ENCODE measurements at places on chromosomes 16 and 17. TPM values are rescaled to one million over a fixed set of nuclear protein-coding genes. Genes with fewer than 3 reads are reported as not detected.

IRF8 gene
- total RNA-seq = 248 TPM

CFAP97D1 gene
- not detected for total RNA-seq

RNF112 gene
- total RNA-seq = not detected

DNA sequence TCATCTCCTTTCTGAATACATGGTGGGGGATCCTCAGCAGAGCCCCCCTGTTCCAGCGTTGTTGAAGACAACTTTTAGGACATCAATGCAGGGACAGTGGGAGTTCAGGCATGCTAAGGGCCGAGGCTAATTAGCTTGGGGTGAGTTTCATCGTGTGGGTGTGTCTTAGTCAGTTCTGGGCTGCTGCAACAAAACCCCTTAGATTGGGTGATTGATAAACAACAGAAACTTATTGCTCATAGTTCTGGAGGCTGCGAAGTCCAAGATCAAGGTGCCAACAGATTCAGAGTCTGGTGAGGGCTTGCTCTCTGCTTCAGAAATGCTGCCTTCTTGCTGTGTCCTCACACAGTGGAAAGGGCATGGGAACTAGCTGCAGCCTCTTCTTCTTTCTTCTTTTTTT, 214.0 kb downstream of the NTN1 start:
- no peak for DNase-seq

DNA sequence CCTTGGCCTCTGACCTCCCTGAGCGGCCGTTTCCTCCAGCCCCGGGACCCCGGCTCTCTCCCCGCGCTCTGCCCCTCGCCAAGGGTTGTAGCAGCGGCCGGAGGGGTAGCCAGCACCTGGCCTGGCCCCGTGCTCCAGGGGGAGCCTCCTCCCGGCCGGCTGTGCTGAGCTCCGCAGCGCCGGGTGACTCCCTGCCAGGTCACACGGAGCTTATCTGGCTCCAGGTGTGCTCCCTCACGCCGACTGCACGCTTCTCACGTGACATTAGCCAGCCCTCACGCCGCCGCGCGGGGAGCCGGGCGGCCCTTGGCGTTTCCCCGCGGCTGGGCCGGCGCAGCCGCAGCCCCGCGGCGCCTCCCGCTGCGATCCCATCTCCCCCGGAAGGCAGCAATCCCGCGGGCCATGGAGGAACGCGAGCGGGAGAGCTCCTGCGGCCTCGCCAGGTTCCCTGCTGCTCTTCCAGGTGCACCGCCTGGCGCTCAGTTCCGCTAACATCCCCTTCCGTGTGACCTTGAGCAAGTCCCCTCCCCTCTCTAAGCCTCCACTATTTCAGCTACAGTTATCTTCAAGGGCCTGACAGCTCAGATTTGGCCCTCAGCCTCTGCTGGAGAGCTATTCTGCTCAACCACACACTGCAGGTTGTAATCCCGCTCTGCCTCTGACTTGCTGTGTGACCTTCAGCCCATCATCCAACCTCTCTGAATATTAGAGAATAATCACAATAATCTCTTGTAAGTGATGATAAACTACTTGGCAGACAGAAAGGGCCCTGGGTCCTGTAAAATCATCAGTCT, 3.4 kb downstream of the MYO18A start:
- DNase-seq = peak; percentile 55

MSLN gene
- total RNA-seq = not detected

FAM234A gene
- 49.6 TPM for total RNA-seq

- no peak for DNase-seq
Measured at GRCh38 chr17:74452841-74453661, 13.4 kb upstream of the CD300A start.

GFAP gene
- total RNA-seq = not detected

TP53TG3B gene
- total RNA-seq = not detected

GRCh38 chr17:44614862-44615261, 41.4 kb upstream of the MEIOC start:
- DNase-seq = no peak

ZNF750 gene
- total RNA-seq = not detected

GRCh38 chr16:1820096-1820945, 6.3 kb downstream of the HAGH start:
- no peak for DNase-seq

DNA sequence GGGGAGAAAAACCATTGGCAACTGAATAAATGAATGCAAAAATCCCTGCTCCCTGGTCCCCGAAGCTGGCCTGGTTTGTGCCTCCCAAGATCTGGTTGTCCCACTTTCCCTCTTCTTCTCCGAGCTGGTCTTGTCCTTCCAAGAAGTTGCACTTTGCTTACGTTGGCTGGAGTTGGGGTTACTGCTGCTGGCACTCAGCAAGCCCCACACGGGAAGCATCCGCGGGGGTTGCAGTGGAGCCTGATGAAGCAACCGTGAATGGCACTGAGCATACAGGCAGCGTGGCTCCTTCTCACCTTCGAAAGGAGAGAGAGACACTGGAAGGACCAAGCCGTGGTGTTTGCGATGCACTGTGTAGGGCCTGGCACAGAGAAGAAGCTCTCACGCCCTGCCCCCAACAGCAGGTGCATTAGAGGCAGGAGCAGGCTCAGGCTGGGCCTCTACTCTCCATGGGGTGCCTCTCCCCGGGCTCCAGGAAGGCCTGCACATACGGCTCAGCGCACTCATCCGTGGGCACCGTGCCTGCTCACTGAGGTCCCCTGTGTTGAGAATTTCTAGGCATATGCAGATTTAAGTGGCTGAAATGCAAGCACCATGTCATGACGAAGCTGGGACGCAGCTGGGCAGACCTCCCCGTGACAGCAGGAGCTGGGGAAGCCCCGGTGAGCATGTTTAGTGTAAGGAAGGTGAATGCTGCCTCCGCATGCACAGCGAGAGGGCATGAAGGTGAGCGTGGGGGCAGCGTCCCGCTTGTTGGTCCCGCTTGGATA, 12.1 kb downstream of the CA5A start:
- peak; percentile 61 for DNase-seq

DNA sequence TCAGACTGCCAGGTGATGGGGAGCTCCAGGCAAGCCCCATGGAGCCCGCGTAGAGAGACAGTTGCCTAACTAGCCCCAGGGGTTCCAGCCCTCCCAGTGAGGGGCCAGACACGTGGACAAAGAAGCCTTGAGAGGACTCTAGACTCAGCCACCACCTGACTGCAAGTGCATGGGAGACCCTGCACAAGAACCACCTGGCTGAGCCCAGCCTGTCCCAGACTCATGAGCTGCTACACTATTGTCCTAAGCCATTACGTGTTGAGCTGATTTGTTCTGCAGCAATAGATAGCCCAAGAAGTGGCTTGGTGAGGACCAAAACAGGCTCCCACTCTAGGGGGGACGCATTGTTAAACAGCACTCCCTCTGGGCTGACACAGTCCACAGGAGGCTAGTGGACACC, 37.6 kb upstream of the KLHDC4 start:
- DNase-seq = no peak

DNA sequence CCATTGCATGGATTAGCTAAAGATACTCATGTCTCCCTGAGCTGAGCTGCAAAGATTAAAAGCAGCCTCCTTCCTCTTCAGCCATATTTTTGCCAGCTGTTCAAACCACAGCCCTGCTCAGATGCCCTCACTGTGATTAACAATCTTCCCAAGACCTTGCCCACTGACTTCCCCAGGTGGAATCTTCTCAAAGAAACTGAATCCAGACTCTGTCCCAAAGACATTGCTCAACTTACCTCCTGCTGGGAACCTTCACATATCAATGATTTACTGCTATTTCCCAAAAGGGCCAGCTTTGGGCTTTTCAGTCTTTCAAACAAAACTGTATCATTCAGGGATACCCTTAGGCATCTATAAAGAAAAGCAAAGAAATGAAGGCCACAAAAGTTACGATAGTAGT, 9.2 kb downstream of the C17orf67 start:
- DNase-seq = no peak

DNA sequence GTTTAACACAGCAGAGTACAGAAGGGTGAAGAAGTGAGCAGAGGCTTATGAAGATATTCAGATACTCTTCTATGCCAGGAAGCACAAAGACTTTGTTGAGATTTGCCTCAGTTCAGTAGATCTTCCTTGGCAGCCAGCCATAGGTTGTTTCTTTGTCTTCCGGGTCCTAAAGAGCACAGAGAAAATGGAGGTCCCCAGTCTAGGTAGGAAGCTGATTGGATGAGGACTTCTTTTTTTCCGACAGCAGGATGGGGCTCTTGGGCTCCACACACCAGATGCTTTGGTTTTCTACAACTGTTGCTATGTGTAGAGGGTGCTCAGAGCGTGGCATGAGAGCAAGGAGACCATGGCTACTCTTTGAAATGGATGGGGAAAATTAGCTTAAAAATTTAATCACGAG, 8.3 kb upstream of the CDC6 start:
- no peak for DNase-seq

GRCh38 chr17:62687997-62688396, 60.5 kb downstream of the MRC2 start:
- no peak for DNase-seq

INPP5K gene
- total RNA-seq = 46.0 TPM

DNA sequence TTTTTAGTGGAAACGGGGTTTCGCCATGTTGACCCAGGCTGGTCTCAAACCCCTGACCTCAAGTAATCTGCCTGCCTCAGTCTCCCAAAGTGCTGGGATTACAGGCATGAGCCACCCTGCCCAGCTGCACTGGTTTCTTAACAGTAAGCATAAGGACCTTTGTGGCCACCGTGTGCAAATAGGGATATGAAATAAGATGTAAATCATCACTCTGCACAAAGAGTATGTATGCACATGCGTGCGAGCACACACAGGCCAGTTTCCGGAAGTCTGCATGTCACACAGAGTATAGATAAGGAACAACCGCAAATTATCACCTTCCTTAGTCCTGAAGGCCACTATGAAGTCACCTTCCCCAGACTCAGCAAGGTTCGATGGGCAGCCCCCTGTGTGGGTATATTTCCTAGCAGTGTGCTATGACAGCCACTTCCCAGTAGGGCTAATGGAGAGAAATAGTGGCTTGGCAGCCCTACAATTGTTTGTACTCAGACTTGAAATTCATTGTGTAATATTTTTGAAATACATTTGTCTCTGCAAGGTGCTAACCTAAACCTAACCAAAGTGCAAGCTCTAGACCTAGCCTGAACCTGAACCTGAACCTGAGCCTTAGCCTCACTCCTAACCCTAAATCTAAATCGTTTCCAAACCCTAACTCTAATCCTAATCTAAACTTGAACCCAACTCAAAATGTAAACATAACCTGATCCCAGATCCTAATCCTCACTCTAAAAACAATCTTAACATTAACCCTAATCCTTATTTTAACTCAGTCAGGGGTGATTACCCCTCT, 48.4 kb upstream of the SKAP1 start:
- DNase-seq = no peak

SULT1A1 gene
- 2.1 TPM for total RNA-seq

DNA sequence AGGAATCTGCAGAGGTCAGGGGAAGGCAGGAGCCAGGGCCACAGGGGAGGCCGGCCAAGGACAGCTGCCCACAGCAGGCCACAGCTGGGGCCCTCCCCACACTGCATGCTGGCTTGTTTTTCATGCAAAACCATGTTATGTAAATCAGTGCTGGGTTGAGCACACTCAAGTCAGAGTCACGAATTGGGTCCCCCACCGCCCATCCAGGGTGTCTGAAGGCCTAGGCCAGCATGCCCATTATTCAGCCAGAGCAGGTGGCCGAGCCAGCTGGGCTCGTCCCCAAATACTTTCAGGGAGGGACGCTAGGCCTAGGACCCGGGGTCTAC, 51.2 kb upstream of the TOB1 start:
- DNase-seq = no peak

DNA sequence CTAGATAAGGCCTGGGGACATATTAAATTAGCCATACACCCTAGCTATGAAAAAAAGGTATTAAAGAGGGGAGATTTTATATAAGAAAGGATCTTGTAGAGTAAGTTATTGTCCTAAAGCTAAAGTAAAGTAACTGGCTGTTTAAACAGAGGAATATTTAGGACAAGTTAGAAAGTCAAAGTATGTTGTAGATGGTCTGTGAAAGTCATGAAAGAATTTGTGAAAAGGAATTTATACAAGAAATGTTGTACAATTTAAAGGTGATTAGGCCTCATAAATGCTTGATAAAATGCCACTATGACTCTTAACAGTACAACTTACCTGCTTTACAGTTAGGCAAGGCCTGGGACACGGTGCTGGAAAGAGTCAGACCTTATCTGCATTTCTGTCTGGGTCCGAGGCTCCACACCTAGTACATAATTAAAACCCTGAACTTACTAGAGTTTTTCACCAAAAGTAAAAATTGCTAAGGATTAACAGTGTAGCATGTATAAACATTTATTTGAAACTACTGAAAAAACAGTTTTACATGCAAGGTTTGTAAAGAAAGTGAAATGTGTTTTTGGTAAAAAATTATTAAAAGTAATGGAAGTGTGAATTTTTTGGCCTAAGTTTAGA, 445.3 kb upstream of the TOM1L1 start:
- DNase-seq = no peak

ABCA10 gene
- 1.1 TPM for total RNA-seq

DNA sequence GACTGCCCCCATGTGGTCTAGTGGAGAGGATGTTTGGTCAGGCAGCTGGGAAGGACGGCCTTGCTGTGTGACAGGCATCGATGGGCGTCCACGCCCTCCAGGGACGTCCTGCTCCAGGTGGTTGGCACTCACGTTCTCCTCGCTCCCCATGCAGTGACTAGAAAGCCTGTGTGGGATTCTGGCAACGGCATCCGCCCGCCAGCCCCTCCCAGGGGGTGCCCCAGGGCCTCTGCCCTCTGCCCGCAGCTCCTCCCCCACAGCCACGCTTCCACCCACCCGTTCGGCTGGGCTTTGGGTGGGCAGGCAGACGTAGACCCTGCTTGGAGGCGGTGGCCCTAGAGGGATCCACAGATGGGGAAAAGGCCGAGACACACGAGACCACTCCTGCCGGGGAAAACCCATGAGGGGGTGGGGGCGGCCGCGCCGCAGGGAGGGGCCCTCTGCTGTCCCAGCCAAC, 4.7 kb upstream of the IL17C start:
- peak; percentile 64 for DNase-seq

DNA sequence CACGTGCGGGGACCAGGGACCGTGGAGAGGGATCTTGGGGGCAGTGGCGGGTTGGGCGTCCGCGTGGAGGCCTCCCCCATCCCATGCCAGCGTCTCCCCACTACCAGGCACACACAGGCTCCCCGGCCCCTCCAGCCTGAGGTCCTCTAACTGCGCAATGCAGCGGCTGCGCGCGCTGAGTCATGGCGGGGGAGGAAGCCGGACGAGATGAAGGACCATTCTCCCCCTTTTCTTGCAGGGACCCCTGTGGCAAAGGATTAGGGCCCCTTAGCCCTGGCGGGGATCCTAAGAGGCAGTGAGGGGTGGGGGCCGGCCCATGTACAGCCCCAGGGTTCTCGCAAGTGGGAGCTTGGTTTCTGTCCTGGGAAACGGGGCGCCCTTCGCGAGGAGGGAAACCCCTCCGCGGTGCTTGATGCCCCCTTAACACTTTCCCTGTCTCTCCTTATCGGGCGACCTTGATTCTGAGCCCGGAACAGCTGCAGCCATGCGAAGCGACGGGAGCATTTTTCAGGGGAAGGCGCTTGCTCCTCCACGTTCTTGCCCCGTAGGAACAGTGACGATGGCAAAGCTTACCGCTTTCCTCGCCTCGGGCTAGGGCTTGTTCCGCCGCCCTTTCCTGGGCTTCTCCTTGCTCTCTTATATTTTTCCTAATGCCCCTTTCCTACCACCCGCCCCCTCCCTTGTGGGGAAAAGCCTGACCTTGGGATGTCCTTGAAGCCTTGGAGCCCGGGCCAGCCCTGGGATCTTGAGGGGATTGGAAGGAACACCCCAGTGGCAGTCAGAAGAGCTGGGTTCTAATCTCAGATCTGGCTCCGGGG, 592 bp downstream of the ALDOA start:
- DNase-seq = no peak

All from activated B cell treated with CpG ODN at 0.5 μM for 24 hours (primary cell).